ENCODE measurements at places on chromosomes 7 and 10. TPM values are rescaled to one million over a fixed set of nuclear protein-coding genes. Genes with fewer than 3 reads are reported as not detected.

WNT2 gene
- total RNA-seq: not detected

RTKN2 gene
- total RNA-seq: under 0.01 TPM

AGAP5 gene
- total RNA-seq: 1.8 TPM

H2BK1 gene
- total RNA-seq: not detected

PTF1A gene
- not detected for total RNA-seq

C10orf143 gene
- total RNA-seq: 0.40 TPM

LEP gene
- total RNA-seq: not detected

THSD7A gene
- 16.1 TPM for total RNA-seq

CAMK2B gene
- 0.22 TPM for total RNA-seq

BHLHA15 gene
- total RNA-seq: 0.44 TPM

SFTPD gene
- not detected for total RNA-seq

SNCG gene
- total RNA-seq: 46.2 TPM

SLC26A5 gene
- 1.4 TPM for total RNA-seq

SLIT1 gene
- total RNA-seq: not detected

AASS gene
- 15.9 TPM for total RNA-seq

PLAC9 gene
- total RNA-seq: 0.40 TPM

GALNT17 gene
- total RNA-seq: not detected

MSMB gene
- not detected for total RNA-seq

LRRC72 gene
- total RNA-seq: not detected

UTF1 gene
- total RNA-seq: not detected

LOXL4 gene
- 0.87 TPM for total RNA-seq

RFC2 gene
- 15.7 TPM for total RNA-seq

RBM20 gene
- 2.0 TPM for total RNA-seq

TMEM236 gene
- total RNA-seq: 0.65 TPM

TRIP6 gene
- total RNA-seq: 41.3 TPM

ZNF394 gene
- total RNA-seq: 25.8 TPM

MYL7 gene
- total RNA-seq: not detected

Measured in lung microvascular endothelial cell (primary cell).